ENCODE measurements at places on chromosomes 6 and 20.

DNA sequence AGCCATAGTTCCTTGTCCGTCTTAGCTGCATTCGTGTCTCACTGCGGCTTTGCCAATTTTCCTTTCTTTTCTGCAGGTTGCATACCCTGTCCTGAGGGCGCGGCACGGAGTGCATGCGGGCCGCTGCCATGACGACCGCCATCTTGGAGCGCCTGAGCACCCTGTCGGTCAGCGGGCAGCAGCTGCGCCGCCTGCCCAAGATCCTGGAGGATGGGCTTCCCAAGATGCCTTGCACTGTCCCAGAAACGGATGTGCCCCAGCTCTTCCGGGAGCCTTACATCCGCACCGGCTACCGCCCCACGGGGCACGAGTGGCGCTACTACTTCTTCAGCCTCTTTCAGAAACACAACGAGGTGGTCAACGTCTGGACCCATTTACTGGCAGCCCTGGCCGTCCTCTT lies 17.1 kb upstream of the EFHC1 start:
- no peak for DNase-seq

GRCh38 chr6:15368186-15368585 lies 122.3 kb downstream of the JARID2 start:
- DNase-seq = no peak

DNA sequence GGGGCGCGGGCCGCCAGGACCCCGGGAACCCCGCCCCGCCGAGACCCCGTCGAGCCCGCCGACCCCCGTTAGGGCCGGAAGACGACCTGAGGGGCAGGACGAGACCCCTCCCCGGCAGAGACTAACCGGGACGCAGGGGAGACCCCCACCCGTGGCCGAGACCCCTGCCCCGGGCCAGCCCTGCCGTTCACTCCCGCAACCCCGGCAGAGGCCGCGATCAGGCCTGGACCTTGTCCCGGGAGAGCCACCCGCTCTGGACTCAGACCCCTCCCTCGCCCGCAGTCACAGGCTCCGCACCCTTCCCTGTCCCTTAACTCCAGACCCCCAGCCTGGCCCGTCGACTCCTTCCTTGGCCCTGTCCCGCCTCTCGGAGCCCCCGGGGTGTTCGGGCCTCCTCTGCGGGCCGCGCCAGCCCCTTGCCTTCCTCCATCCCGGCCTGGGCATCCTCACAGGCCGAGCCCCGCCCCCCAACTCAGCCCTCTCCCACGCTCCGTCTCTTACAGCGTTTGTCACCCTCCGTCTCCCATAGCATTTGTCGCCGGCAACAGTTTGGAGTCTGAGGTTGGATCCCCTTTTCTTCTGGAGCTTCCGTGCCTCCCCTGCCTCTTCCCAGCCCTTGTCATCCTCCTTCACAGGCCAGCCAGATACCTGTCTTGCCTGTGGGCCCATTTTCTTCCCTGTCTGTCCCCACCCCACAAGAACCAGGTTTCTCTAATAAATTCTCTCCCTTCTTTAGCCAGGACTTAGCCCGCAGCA lies 569 bp downstream of the TCEA2 start:
- peak; percentile 63 for DNase-seq

GRCh38 chr20:22003680-22004079 lies 298.2 kb downstream of the PAX1 start:
- DNase-seq = no peak

GRCh38 chr6:168939796-168940195 lies 313.9 kb downstream of the THBS2 start:
- DNase-seq = no peak

GRCh38 chr6:139117734-139118133 lies 17.1 kb upstream of the HECA start:
- no peak for DNase-seq

DNA sequence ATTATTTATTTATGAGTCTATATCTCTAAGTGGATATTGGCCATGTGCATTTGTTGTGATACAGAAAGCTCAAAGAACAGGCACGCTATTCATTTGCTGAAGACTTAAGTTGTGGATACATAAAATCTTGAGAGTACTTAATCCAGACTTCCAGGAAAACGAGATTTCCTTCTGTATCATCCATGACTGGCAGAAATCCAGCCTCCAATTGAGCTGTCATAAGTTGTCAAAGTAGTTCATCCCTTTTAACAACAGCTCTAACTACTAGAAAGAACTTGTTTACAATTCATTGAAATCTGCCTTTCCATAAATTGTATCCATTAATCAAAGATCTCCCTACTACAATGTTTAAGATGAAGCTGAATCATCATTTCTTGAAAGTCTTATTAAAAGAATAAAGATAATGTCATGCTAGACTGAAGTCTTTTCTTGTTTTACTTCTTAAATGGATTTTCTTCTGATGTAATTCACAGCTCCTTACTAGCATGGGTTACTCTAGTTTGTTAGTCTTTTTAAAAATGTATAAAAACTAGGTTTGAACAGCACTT lies 447.3 kb upstream of the CITED2 start:
- no peak for DNase-seq

DNA sequence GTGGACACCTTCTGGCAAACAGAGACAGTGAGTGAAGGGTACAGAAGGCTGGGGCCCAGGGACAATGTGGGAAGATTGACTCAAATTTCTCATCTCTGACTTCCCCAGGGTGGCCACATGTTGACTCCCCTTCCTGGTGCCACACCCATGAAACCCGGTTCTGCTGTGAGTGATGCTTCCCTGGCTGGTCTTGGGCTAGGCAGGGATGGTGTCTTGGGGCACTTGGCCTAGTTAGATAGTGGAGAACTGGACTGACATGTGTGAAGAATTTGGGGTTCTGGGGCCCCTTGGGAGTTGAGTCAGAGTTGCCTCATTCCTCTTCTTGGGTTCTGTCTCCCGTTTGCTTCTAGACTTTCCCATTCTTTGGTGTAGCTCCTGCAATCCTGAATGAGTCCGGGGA lies 34.2 kb downstream of the GSS start:
- DNase-seq = peak; percentile 46

DNA sequence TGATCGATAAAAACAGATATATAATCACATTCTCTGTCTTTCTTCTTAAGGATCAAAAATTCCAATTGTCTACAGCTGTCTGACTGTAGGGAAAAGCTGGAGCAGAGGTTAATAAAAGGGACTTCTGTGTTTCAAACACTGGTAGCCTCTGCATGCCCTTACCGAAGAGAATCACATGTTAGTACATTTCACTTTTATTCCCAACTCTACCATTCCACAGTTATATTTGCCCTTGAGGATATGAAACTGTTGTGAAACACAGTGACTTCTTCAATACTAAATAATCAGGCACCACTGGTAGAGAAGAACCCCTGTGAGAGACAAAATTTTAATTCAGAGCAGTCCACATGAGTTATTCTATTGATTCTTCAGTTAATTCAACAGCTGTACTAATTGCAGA lies 1187.3 kb upstream of the CITED2 start:
- DNase-seq = no peak

DNA sequence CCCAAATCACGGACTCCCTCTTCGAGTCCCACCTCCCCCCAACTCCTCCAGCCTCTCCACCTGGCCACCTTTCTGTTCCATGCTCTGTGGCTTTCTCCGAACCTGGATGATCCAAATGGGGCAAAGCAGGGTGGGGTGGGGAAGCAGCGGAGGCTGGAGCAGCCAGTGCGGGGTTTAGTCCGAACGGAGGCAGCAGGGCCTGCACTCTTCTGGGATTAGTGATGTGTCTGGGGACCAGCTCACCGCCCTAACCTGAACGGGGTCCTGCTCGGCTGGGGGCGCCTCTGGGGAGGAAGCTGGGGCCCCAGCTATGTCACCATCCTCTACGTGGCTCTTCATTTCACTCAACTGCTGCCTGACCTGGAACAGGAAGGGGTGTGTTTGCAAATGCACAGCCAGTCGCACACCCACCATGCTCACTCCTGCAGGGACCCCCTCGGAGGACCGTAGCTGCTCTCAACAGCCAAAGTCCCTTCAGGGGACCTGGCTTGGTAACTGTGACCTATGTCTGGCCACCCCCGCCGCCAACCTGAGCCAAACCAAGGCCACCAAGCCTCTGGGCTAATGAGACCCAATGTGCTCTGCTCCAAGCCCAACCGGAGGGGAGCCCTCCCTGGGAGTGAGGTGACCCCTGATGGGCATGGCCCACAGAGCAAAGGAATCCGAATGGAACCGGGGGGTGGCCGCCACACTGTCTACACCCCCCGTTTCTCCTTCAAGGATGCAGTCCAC lies 46.8 kb downstream of the DSTN start:
- DNase-seq = peak; percentile 16

- DNase-seq = no peak
Observed at GRCh38 chr6:64589961-64590360, 954.4 kb downstream of the PHF3 start.

DNA sequence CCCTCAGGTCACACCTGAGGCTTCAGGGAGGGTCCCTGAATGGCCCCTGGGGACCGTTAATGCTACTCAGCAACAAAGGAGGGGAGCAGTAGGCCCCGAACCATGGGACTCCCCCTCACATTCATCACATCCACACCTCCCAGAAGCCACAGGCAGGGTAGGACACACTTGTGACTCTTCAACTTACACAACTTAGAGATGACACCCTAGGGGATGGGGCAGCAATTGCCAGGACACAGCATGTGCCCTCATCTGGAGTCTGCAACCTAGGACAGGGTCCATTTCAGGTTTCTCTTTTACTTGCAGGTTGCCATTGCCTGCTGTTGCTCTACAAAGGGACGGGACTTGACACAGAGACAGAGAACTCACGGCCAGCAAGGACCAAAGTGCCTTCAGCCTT lies 770 bp downstream of the ULBP3 start:
- no peak for DNase-seq

- DNase-seq = no peak
Observed at GRCh38 chr6:114158838-114159694, 183.8 kb downstream of the HS3ST5 start.

All from stimulated activated CD8-positive, alpha-beta memory T cell treated with anti-CD3 and anti-CD28 coated beads, Interleukin-4, amount 100 ng/mL, for 48 hours (primary cell).